Peyer's patch (tissue), 4 donors: ENCODE measurements at places on chromosomes 11 and 22. TPM values are rescaled to one million over a fixed set of nuclear protein-coding genes. Genes with fewer than 3 reads are reported as not detected.

FJX1 gene
- total RNA-seq, result not detected

GRCh38 chr22:28883917-28884746 is 760 bp downstream of the ZNRF3 start:
- no peaks in the 10 kb centered on the region for H3K27me3 ChIP-seq
- peaks cover 23% of the 10 kb centered on the region for H3K4me1 ChIP-seq
- peak; percentile 61 for DNase-seq
- peak overlapping the region; percentile 70 for H3K4me3 ChIP-seq
- peak overlapping the region; percentile 69 for H3K27ac ChIP-seq

DNA sequence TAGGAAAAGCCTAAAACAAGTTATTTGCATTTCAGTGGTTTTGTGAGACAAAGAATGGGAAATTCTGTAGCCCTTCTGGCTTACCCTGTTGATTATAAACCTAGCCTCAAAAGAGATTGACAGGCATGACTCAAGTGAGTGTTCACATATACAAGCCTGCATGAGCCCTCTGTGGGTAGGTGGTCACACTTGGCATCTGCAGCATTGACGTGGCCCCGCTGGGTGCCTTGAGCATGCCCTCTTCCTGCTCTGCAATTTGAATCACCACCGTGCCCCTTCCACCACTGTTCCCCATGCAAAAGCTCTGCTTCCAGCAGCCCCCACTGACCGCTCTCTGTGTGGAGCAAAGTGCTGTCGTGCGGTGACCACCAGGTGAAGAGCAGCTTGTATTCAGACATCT is 21.0 kb upstream of the ADSL start:
- H3K4me1 ChIP-seq, result no peaks in the 10 kb centered on the region
- no peaks in the 10 kb centered on the region for H3K36me3 ChIP-seq
- peak overlapping the region; percentile 74 for H3K27ac ChIP-seq
- H3K4me3 ChIP-seq, result no peak overlapping the region
- no peaks in the 10 kb centered on the region for H3K27me3 ChIP-seq
- DNase-seq, result no peak

- H3K27ac ChIP-seq, result no peak overlapping the region
- H3K4me1 ChIP-seq, result peaks cover 11% of the 10 kb centered on the region
- H3K36me3 ChIP-seq, result no peaks in the 10 kb centered on the region
- no peaks in the 10 kb centered on the region for H3K27me3 ChIP-seq
- DNase-seq, result no peak
Measured at GRCh38 chr11:7523416-7524210, 9.8 kb downstream of the PPFIBP2 start.

- H3K4me3 ChIP-seq, result no peak overlapping the region
- H3K36me3 ChIP-seq, result no peaks in the 10 kb centered on the region
- no peaks in the 10 kb centered on the region for H3K4me1 ChIP-seq
- H3K27me3 ChIP-seq, result no peaks in the 10 kb centered on the region
- no peak for DNase-seq
- no peak overlapping the region for H3K27ac ChIP-seq
Measured at GRCh38 chr22:26910845-26911244, 253.5 kb downstream of the MIAT start.

FAM111B gene
- total RNA-seq, result 1.8 TPM

DNA sequence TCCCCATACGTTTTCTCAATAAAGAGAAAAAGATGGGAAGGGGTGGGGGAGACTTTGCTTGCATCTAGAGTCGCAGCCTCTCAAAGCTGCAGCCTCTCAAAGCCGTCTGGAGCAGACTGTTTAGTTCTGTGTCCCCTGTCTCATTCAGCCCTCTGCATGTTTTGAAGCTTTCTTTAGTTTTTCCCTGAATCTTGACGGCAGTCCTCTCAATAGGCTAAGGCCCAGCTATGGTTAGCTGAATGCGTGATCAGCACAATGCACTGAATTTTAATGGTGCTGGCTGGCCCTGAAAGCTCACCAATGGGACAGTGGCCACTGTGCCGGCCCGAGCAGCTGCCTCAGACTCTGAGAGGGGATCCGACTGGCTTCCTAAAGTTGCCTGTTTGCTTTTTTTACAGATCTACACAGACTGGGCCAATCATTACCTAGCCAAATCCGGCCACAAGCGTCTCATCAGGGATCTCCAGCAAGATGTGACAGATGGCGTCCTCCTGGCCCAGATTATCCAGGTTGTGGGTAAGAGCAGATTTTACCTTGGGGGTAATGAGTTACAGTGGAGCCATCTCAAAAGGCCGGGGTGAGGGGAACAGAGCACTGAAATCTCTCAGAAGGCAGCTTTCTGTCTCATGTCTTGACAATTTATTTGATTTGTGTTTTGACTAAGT is 119.6 kb downstream of the NAV2 start:
- no peaks in the 10 kb centered on the region for H3K36me3 ChIP-seq
- no peaks in the 10 kb centered on the region for H3K27me3 ChIP-seq
- no peak overlapping the region for H3K27ac ChIP-seq
- no peak overlapping the region for H3K4me3 ChIP-seq
- no peaks in the 10 kb centered on the region for H3K4me1 ChIP-seq

- peak; percentile 46 for DNase-seq
- no peak overlapping the region for H3K4me3 ChIP-seq
- no peaks in the 10 kb centered on the region for H3K36me3 ChIP-seq
- no peaks in the 10 kb centered on the region for H3K4me1 ChIP-seq
- no peak overlapping the region for H3K27ac ChIP-seq
Measured at GRCh38 chr22:22981670-22982571, 88.4 kb upstream of the GNAZ start.

GRCh38 chr22:37823134-37823985 is at the start of gene GALR3:
Gene GALR3, plus strand, starts transcription at chr22:37823382. Its CDS starts 25 bp downstream, at chr22:37823407.
- no peaks in the 10 kb centered on the region for H3K36me3 ChIP-seq
- H3K27me3 ChIP-seq, result no peaks in the 10 kb centered on the region
- H3K4me1 ChIP-seq, result peaks cover 6% of the 10 kb centered on the region

- H3K36me3 ChIP-seq, result no peaks in the 10 kb centered on the region
- H3K4me3 ChIP-seq, result no peak overlapping the region
- no peaks in the 10 kb centered on the region for H3K27me3 ChIP-seq
- H3K27ac ChIP-seq, result peak overlapping the region; percentile 76
- DNase-seq, result peak; percentile 85
Measured at GRCh38 chr11:65150509-65151299, 16.4 kb upstream of the SYVN1 start.
